C1 segment of cervical spinal cord (tissue), 14 donors: ENCODE measurements at places on chromosomes 3 and 15.

DNA sequence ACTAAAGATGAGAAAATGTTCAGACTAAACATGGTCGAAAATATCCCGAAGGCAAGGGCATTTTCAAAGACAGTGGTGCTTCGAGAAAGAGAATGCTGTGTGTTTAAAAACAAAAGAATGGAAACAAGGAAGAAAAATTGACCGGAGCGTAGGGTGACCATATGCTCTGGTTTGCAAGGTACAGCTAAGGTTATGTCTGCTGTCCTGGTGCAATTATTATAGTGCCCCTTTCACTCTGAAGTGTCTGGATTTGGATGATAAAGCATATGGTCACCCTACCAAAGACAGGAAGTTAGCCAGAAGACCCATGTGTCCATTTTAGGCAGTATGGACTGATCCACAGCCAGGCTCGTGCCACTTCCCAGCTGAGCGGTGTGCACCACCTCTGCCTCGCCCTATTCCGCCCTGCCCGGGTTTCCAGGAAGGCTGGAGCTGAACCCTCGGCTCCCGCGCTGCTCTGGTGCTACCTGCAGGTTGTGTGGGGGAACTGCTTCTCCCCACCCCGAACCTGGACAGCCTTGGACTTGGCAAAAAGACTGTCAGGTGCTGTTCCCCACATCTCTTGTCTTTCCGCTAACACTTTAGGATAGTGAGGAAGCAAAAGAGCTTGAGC, 25.2 kb downstream of the GOLGA6D start:
- no peak for DNase-seq

DNA sequence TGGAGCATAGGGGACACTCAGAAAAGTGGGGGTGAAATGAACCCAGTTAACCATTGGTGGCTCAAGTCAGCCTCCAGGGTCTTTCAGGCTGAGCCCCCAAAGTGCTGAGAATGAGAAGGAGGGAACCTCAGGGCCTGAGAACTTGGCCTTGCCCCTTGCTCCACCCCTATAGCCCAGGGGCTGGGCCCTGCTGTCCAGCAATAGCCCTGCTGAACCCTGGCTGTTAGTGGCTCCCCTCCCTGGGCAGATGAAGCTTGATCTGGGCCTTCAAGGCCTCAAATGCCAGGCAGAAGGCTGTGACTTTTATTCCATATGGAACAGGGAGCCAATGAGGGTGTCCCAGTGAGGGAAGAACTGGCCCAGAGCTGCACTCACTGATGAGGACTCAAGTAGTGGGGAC, 16.2 kb downstream of the ADAMTS7 start:
- DNase-seq, result no peak

DNA sequence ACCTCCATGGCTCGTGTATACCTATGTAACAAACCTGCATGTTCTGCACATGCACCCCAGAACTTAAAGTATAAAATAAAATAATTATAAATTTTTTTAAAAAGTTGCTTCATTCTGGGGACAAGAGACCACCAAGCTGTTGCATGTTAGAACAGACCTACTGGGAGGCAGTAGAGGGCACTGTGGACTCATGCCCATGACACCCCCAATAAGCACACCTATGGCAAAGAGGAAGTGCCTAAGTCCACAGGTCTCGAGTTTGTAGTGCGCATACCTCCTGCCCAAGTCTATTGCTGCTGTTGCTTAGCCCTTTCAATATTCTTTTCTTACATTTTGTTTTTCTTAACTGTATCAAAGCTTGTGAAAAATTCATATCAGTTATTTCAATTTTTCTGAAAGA, 267.9 kb upstream of the THBS1 start:
- DNase-seq, result no peak

- no peak for DNase-seq
Observed at GRCh38 chr3:70561796-70562195, 249.4 kb upstream of the MDFIC2 start.

GRCh38 chr3:9600597-9600996, 47.0 kb upstream of the LHFPL4 start:
- no peak for DNase-seq

GRCh38 chr15:57251308-57251707, 125.0 kb upstream of the CGNL1 start:
- DNase-seq, result peak; percentile 11

DNA sequence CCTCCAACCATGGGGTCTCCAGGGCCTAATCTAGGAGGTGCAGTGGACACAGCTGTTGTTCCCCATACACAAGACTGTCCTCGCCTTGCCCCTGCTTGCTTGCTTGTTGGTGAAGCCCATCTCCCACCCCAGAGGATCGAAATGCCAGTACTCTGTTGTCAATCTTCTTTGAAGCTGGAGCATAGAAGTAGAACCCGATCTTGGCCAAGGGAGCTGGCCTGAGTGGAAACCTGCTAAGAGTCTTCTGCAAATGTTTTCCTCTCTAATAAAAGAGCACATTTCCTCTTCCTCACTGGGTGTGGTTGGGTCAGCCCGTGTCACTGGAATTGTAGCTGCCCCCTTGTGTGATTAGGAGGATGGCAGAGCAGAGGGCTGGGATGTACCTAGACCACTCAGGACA, 85.4 kb downstream of the HES1 start:
- no peak for DNase-seq

- no peak for DNase-seq
Observed at GRCh38 chr3:191380001-191380400, 49.7 kb upstream of the UTS2B start.

GRCh38 chr3:168117059-168117458, 21.3 kb upstream of the GOLIM4 start:
- no peak for DNase-seq
